ENCODE measurements at places on chromosomes 1 and 21.

- DNase-seq = no peak
Measured at GRCh38 chr1:229238674-229239415, 32.1 kb upstream of the RAB4A start.

GRCh38 chr21:23003951-23004350 is 2005.7 kb downstream of the NCAM2 start:
- no peak for DNase-seq

DNA sequence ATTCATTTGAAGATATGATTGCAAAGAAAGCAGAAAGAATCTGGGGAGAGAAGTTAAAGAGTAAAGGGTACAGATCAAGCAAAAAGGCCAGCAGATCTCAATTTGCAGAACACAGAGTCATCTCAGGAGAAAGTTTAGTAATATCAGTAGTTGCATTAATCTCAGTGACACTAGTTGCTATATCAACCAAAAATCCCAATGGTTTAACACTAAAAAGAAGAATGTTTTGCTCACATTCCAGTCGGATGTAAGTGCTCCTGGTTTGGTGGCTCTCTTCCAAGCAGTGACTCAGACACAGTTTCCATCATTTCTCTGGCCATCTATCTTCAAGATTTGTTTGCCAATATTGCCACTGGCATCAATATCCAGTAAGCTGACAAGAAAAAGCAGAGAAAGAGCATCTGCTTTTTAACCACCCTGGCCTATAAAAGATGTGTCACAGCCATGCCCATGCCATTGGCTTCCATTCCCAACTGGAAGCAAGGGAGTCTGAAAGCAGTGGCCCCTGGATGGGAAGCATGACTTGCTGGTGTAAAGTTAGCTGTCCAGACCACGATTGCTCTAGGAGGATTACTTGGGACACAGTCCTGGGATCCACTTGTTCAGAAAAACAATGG is 45.5 kb upstream of the AIM2 start:
- DNase-seq = peak; percentile 11

DNA sequence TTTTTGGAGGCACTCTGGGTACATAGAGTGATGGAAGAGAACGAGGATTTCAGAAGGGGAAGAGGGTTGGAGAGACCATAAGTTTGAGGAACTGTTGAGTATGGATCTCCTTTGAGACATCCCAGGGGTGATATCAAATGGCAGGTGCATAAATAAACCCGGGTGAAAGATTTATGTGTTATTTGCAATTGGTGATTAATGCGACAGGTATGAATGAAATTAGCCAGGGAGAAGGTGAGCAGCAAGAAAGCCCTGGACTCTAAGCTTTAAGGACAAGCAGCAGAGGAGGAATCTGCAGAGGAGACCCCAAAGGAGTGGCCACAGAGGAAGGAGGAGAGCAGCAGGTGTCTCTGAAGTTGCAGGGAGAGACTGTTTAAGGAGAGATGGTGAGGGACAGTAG is 8.8 kb upstream of the REN start:
- DNase-seq = no peak

- DNase-seq = no peak
Measured at GRCh38 chr1:9910076-9910422, at the start of gene CTNNBIP1. Gene CTNNBIP1 (minus strand): TSS chr1:9910269. CDS start chr1:9872064, 38,205 bp downstream.

Data from pulmonary artery endothelial cell (primary cell).